Right lobe of liver (tissue), 6 donors: ENCODE measurements at places on chromosomes 2 and 18. TPM values are rescaled to one million over a fixed set of nuclear protein-coding genes. Genes with fewer than 3 reads are reported as not detected.

The CPS1 gene
- 1,066 TPM for total RNA-seq

DNA sequence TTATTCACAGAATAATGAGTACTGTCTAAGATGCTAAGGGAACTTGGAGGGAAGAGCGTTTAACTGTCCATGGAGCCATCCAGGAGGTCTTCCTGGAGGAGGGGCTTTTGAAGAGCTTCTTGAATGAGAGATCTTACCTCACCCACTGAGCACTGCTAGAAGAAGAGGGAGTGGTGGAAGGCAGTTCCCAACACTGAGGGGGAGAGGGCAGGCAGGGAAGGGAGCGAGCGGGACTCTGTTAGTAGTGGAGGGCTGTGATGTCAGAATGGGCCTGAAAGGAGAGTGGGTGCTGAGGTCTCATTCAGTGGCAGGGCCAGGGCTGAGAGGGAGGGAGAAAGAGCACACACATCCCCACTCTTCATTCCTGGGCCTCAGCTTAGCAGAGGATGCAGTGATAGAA lies 65.0 kb downstream of the NCK2 start:
- no peak overlapping the region for H3K4me3 ChIP-seq
- no peak overlapping the region for H3K27ac ChIP-seq
- no peak for DNase-seq
- no peaks in the 10 kb centered on the region for H3K27me3 ChIP-seq
- no peaks in the 10 kb centered on the region for H3K36me3 ChIP-seq
- no peaks in the 10 kb centered on the region for H3K4me1 ChIP-seq

The SULT1C4 gene
- 1.8 TPM for total RNA-seq

- DNase-seq: no peak
- no peak overlapping the region for H3K27ac ChIP-seq
- no peak overlapping the region for H3K4me3 ChIP-seq
- no peaks in the 10 kb centered on the region for H3K36me3 ChIP-seq
- no peaks in the 10 kb centered on the region for H3K27me3 ChIP-seq
These were observed 79.9 kb downstream of the MYO5B start for GRCh38 chr18:50115095-50115494.

The HEATR5B gene
- total RNA-seq: 7.7 TPM

The OSR1 gene
- 0.51 TPM for total RNA-seq

The AP1S3 gene
- total RNA-seq: 3.7 TPM

DNA sequence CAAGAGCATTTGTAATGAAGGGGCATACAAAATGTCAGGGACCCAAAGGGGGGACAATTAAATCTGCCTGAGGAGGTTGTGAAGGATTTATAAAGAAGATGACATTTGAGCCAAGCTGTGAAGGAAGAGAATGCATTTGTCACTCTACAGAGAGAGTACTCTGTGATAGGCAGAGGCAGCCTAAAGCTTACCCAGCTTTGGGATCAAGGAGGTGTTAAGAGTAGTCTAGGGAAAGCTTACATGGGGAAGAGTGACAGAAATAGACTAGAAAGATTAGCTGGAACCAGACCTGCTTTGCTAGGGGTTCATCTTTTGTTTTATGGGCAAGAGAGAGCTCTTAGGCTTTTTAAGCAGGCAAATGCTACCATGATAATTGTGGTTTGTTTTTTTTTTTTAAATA lies 169.1 kb upstream of the CYP26B1 start:
- no peaks in the 10 kb centered on the region for H3K4me1 ChIP-seq
- DNase-seq: no peak
- H3K36me3 ChIP-seq: no peaks in the 10 kb centered on the region
- H3K27me3 ChIP-seq: no peaks in the 10 kb centered on the region
- H3K27ac ChIP-seq: no peak overlapping the region

The SPIRE1 gene
- 17.6 TPM for total RNA-seq

The DTNA gene
- total RNA-seq: 29.4 TPM

- H3K36me3 ChIP-seq: no peaks in the 10 kb centered on the region
- H3K27me3 ChIP-seq: no peaks in the 10 kb centered on the region
- no peak for DNase-seq
- no peaks in the 10 kb centered on the region for H3K4me1 ChIP-seq
These were observed 127.4 kb downstream of the DPP4 start for GRCh38 chr2:161946489-161947107.

The PIEZO2 gene
- 9.1 TPM for total RNA-seq

GRCh38 chr2:198916548-198917080 lies 541.1 kb downstream of the SATB2 start:
- no peak overlapping the region for H3K4me3 ChIP-seq
- no peaks in the 10 kb centered on the region for H3K4me1 ChIP-seq
- no peaks in the 10 kb centered on the region for H3K27me3 ChIP-seq
- DNase-seq: no peak

DNA sequence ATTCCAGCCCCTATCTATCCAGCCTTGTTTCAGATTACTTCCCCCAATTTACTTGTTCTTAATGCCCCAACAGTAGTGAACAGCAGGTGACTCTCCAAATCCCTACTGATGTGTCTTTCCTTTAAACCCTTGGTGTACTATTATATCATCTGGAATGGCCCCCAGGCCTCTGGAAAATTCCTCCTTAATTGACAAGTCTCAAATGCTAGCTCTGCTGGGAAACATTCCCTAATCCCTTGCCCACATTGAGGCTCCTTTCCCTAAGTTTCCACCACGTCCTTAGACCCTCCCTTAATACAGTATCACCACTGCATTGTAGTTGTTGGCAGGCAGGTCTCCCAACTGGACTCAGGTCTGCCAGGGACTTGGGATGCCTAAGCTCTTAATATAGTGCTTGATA lies 41.0 kb downstream of the MYO3B start:
- no peaks in the 10 kb centered on the region for H3K36me3 ChIP-seq
- no peak for DNase-seq
- no peak overlapping the region for H3K27ac ChIP-seq
- H3K27me3 ChIP-seq: no peaks in the 10 kb centered on the region
- no peaks in the 10 kb centered on the region for H3K4me1 ChIP-seq

The CXCR4 gene
- 1.8 TPM for total RNA-seq

- H3K27ac ChIP-seq: no peak overlapping the region
- H3K36me3 ChIP-seq: no peaks in the 10 kb centered on the region
- no peak overlapping the region for H3K4me3 ChIP-seq
These were observed 405.3 kb downstream of the LPIN1 start for GRCh38 chr2:12151716-12152115.

- H3K36me3 ChIP-seq: no peaks in the 10 kb centered on the region
- H3K27ac ChIP-seq: no peak overlapping the region
- no peaks in the 10 kb centered on the region for H3K27me3 ChIP-seq
- no peaks in the 10 kb centered on the region for H3K4me1 ChIP-seq
- no peak for DNase-seq
- H3K4me3 ChIP-seq: no peak overlapping the region
These were observed 78.4 kb upstream of the MC2R start for GRCh38 chr18:13993730-13994129.

The IL36G gene
- total RNA-seq: not detected

The CCDC148 gene
- 0.20 TPM for total RNA-seq

DNA sequence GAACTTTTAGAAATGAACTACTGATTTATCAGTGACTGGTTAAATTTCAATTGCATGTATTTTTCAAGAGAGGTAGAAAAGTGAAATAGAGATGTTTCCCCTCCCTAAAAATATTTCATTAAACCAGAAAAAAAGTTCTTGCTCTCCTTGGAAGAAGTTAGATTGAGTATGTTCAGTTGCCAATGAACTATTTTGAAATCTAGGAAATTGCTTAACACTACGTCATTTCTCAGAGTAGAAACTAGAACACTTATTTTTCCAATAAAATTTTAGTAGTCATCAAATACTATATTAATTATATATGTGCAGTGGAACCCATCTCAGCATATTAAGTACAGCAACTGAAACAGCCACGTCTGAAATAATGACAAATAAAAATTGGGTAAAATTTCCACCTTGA lies 51.8 kb upstream of the STAT1 start:
- H3K4me1 ChIP-seq: no peaks in the 10 kb centered on the region
- DNase-seq: no peak
- H3K27ac ChIP-seq: no peak overlapping the region
- no peak overlapping the region for H3K4me3 ChIP-seq

- peaks cover 24% of the 10 kb centered on the region for H3K4me1 ChIP-seq
- H3K36me3 ChIP-seq: no peaks in the 10 kb centered on the region
These were observed 28.0 kb downstream of the SRSF7 start for GRCh38 chr2:38723173-38723572.

- H3K27me3 ChIP-seq: no peaks in the 10 kb centered on the region
- peak overlapping the region; percentile 31 for H3K27ac ChIP-seq
- H3K36me3 ChIP-seq: no peaks in the 10 kb centered on the region
- no peak overlapping the region for H3K4me3 ChIP-seq
- DNase-seq: peak; percentile 29
These were observed 4.3 kb downstream of the UBXN2A start for GRCh38 chr2:23944527-23944926.

The TMEM198 gene
- total RNA-seq: 3.2 TPM

DNA sequence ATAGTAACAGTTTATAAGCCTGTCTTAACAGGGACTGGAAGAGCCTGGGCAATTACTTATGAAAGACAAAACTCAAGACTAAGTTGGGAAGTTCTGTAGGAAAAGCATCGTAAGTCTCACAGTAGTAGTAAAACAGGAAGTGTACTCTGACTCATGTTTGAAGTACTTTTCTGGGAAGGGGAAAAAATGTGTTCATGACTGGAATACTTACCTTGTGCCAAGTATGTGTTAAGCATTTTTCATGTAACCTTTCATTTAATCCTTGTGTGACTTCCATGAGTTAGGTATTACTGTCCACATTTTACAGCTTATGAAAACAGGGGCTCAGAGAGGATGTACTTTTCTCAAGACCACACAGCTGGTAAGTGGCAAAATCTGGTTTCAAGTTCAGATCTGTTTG lies 13.7 kb upstream of the SKOR2 start:
- no peak overlapping the region for H3K27ac ChIP-seq
- no peaks in the 10 kb centered on the region for H3K4me1 ChIP-seq
- no peak for DNase-seq
- no peaks in the 10 kb centered on the region for H3K27me3 ChIP-seq
- H3K4me3 ChIP-seq: no peak overlapping the region
- no peaks in the 10 kb centered on the region for H3K36me3 ChIP-seq

- no peaks in the 10 kb centered on the region for H3K4me1 ChIP-seq
- DNase-seq: no peak
- no peak within 1 kb of the TSS for H3K4me3 ChIP-seq
- H3K27ac ChIP-seq: peak within 1 kb of the TSS; percentile 52
- H3K36me3 ChIP-seq: no peaks in the 10 kb centered on the region
These were observed at the start of gene ARHGAP25 for GRCh38 chr2:68734688-68735525. Gene ARHGAP25, plus strand, starts transcription at chr2:68734811. Its CDS starts 389 bp downstream, at chr2:68735200.

DNA sequence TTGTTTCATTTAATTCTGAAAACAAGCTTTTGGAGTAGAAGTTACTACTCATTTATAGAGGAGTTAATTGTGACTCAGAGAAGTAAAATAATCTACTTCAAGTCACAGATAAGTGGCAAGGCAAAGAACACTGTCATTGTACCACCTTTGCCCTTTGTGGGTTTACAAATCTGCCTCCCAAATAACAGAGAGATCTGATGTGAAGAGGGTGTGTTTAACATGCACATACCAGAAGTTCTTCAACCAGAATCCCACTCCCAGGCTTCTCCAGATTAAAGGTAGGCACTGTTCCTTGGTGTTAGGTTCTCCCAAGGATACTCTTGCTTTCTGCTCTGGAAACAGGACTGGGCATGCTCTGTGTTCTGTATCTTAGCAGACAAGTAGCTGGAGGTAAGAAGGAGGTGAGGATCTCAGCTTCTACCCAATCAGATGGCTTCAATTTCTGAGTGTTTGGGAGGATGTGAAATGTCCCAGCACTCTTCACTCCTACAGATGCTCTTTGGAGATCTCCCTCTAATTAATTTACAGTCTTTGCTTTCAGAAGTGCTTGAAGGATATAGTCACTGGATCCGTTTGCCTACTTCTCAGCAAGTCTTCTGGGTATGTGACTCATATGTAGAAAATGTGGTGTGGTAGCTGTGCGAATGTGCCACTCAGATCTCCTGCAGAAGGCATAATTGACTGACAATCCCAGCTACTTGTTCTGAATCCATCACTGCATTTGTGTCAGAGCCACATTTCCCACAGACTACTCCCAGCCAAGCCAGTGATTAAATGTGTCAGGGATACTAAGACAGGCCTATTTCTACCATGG lies 111.1 kb downstream of the KLHL14 start:
- H3K4me1 ChIP-seq: no peaks in the 10 kb centered on the region
- no peak overlapping the region for H3K4me3 ChIP-seq
- no peaks in the 10 kb centered on the region for H3K36me3 ChIP-seq
- DNase-seq: no peak
- no peaks in the 10 kb centered on the region for H3K27me3 ChIP-seq

- H3K27me3 ChIP-seq: no peaks in the 10 kb centered on the region
- no peak overlapping the region for H3K4me3 ChIP-seq
- no peak for DNase-seq
- H3K27ac ChIP-seq: no peak overlapping the region
- no peaks in the 10 kb centered on the region for H3K4me1 ChIP-seq
These were observed 132.2 kb downstream of the EPHA4 start for GRCh38 chr2:221439761-221440479.

DNA sequence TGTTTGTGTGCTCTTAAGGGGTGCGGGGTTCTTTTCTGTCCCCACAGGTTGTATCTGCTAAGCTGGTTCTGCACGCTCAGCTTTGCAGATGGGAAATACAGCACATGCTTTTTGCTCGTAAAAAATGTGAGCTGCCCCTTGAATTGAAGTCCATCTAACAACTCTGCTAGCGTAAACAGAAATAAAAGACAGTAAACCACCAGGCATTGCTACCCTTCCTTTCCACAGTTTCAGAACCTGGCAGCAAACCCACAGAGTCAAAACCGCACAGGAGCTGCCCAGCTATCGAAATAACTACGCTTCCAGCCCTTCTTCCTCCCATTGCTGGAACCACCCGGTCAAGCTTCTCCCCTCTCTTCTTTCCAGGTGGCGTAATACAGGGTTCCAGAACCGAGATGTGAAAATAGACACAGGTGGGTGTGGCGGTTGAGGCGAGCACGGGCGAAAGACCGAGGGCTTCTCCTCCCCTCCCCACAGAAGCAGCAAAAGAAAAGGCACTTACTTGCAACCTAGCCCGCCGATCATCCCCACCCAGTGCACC lies 479 bp downstream of the SCN9A start:
- H3K4me1 ChIP-seq: no peaks in the 10 kb centered on the region
- no peaks in the 10 kb centered on the region for H3K36me3 ChIP-seq
- DNase-seq: no peak
- peak overlapping the region; percentile 73 for H3K4me3 ChIP-seq
- no peaks in the 10 kb centered on the region for H3K27me3 ChIP-seq
- H3K27ac ChIP-seq: peak overlapping the region; percentile 37

GRCh38 chr2:176101216-176101830 lies 1.7 kb downstream of the HOXD12 start:
- no peak overlapping the region for H3K27ac ChIP-seq
- H3K36me3 ChIP-seq: no peaks in the 10 kb centered on the region
- no peak for DNase-seq
- peaks cover 14% of the 10 kb centered on the region for H3K4me1 ChIP-seq
- peaks cover 91% of the 10 kb centered on the region for H3K27me3 ChIP-seq

DNA sequence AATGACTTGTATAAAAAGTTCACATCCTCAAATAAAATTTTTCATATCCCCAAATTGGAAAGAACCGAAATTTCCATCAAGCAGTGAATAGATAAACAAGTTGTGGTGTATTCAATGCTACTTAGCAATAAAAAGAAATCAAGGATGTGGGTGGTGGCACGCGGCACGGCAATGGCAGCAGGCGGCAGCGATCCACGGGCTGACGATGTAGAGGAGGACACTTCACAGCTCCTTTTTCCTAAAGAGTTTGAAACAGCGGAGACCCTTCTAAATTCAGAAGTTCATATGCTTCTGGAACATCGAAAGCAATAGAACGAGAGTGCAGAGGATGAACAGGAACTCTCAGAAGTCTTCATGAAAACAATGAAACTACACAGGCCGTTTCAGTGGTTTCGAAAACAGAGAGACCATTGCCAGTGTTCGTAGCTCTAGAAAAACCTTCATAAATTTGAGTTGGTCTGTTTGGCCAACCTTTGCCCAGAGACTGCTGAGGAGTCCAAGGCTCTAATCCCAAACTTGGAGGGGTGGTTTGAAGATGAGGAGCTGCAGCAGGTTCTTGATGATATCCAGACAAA lies 9.8 kb upstream of the IL36A start:
- H3K4me3 ChIP-seq: no peak overlapping the region
- H3K27me3 ChIP-seq: no peaks in the 10 kb centered on the region
- DNase-seq: no peak
- no peak overlapping the region for H3K27ac ChIP-seq
